Lung (tissue), 17 donors: ENCODE measurements at places on chromosomes 6 and 20. TPM values are rescaled to one million over a fixed set of nuclear protein-coding genes. Genes with fewer than 3 reads are reported as not detected.

GRCh38 chr6:89924231-89924630 lies 30.0 kb downstream of the GJA10 start:
- no peak overlapping the region for H3K27ac ChIP-seq
- H3K4me3 ChIP-seq, result no peak overlapping the region
- H3K27me3 ChIP-seq, result no peaks in the 10 kb centered on the region
- H3K4me1 ChIP-seq, result no peaks in the 10 kb centered on the region
- no peaks in the 10 kb centered on the region for H3K36me3 ChIP-seq

The SAPCD1 gene
- 4.4 TPM for total RNA-seq

The APOM gene
- 2.5 TPM for total RNA-seq

GRCh38 chr6:45836438-45836824 lies 179.2 kb downstream of the CLIC5 start:
- H3K27ac ChIP-seq, result no peak overlapping the region
- H3K4me3 ChIP-seq, result no peak overlapping the region
- DNase-seq, result no peak
- no peaks in the 10 kb centered on the region for H3K4me1 ChIP-seq
- no peaks in the 10 kb centered on the region for H3K36me3 ChIP-seq

DNA sequence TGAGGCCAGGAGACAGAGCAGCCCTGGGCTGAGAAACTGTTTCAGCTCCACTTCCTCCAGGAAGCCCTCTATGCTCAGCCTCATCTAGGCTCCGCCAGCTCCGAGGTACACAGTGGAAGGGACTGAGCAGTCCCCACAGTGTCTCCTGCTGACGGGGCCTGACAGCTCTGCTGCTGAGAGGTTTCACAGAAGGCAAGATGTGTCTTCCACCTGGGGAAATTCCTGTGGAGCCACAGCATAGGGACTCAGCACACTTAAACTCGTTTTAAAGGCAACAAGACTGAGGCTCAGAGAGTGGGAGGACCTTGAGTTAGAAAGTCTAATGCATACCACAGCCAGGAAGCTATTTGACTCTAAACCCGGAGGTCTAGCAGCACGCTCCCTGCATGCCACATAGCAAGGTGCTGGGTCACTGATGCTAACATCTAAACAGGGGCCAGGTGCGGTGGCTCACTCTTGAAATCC lies 6.8 kb downstream of the ADA start:
- H3K27me3 ChIP-seq, result no peaks in the 10 kb centered on the region
- H3K4me3 ChIP-seq, result no peak overlapping the region
- peaks cover 15% of the 10 kb centered on the region for H3K4me1 ChIP-seq

GRCh38 chr6:56091159-56091869 lies 156.1 kb downstream of the COL21A1 start:
- peaks cover 7% of the 10 kb centered on the region for H3K4me1 ChIP-seq
- peak overlapping the region; percentile 90 for H3K27ac ChIP-seq
- no peaks in the 10 kb centered on the region for H3K27me3 ChIP-seq
- no peak overlapping the region for H3K4me3 ChIP-seq

DNA sequence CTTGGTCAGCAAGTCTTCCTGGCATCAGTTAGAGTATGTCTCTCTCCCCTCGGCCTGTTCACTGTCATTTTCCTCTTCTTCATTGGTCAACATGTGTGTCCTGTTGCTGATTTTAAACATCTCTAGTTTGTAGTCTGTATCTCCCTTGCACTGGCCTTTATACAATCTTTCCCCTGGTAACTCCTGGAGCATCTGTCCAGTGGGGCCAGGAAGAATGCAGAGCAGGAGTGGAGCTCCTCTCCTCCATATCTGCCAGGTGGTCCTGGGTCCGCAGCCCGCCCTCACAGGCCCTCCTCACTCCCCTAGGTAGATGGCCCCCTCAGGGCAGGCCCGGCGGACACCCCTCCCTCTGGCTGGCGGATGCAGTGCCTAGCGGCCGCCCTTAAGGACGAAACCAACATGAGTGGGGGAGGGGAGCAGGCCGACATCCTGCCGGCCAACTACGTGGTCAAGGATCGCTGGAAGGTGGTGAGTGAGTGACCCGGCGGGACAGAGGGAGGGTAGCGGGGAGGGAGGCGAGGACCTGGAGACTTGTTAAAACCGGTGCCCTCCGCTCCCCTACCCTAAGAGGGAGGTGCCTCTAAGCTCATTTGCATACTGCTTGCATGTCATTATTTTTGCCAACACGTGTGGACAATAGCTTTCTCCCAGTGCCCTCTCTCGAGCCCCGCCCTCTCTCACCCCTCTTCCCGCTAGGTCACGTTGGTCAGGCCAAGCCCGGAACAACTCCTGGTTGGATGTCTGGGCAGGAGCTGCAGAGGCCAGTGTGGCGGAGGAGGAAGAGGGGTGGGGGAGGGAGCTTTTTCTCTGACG lies 3.2 kb downstream of the TTBK1 start:
- DNase-seq, result peak; percentile 40
- peaks cover 8% of the 10 kb centered on the region for H3K4me1 ChIP-seq
- H3K27ac ChIP-seq, result peak overlapping the region; percentile 10

The MUC22 gene
- total RNA-seq, result 0.06 TPM
